Stimulated activated CD8-positive, alpha-beta memory T cell treated with anti-CD3 and anti-CD28 coated beads, Interleukin-15, amount 100 ng/mL, for 4 hours (primary cell): ENCODE measurements at places on chromosomes 7 and 10.

DNA sequence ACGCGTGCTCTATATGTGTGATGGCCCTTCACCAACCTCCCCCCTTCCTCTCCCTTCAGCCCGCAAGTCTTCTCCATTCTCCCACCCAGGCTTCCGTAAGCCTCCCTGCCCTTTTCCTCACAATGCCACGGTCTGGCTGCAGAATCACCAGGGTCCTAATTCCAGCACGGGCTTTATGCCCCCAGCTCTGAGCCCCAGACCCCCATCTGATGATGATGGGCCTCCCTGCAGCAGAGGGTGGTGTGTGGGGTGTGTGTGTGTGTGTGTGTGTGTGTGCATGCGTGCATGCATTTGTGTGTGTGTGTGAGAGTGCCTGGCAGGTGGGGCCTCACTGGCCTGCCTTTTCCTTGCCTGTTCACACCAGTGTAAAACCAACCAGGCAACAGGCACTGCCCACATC lies 109.9 kb downstream of the OAT start:
- DNase-seq: no peak

DNA sequence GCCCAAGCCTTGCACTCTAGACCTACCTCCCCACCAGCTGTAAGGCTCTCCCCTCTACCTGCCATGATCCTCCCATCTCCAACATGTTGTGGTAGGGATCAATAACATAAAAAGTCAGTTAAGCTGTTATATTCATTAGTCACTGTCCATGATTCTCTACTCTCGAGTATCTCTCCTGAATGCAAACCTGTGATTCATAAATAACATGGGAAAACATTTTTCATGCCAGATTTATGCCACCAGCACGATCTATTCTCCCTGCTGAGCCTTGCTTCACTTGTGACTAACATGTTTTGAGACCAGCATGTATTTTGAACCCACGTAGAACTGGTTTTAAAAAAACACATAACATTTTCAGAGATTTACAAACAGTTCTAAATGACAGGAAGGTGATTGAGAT lies 30.3 kb downstream of the TMEM168 start:
- DNase-seq: no peak

DNA sequence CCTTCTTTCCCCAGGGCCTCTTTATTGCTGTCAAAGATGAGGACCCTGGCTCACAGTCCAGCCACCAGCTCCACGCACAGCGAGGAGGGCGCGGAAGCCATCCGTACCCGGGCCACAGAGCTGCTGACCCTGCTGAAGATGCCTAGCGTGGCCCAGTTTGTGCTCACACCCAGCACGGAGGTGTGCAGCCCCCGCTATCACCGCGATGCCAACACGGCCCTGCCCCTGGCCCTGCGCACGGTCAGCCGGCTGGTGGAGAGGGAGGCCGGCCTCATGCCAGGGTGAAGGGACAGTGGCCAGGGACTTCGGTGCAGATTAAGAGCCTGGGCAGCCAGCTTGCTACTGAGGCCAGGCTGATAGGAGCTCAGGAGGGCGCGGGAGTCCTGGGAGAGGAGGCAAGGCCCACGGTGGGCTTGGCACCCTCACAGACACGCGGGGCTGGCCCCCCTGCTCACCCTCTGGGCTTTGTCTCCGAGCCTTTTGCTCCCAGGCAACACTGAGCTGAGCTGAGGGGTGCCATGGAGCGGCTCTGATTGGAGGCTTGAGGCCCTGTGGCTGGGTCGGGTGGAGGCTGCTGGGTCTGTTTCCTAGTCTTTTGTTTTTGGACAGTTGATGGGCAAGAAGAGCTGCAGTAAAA lies 15.8 kb downstream of the AP5Z1 start:
- no peak for DNase-seq

GRCh38 chr10:21402606-21403083 lies 122.8 kb downstream of the SKIDA1 start:
- DNase-seq: no peak

- DNase-seq: no peak
These were observed 103.8 kb downstream of the POLL start for GRCh38 chr10:101484175-101484745.

GRCh38 chr10:63696205-63696604 lies 175.0 kb downstream of the REEP3 start:
- no peak for DNase-seq

DNA sequence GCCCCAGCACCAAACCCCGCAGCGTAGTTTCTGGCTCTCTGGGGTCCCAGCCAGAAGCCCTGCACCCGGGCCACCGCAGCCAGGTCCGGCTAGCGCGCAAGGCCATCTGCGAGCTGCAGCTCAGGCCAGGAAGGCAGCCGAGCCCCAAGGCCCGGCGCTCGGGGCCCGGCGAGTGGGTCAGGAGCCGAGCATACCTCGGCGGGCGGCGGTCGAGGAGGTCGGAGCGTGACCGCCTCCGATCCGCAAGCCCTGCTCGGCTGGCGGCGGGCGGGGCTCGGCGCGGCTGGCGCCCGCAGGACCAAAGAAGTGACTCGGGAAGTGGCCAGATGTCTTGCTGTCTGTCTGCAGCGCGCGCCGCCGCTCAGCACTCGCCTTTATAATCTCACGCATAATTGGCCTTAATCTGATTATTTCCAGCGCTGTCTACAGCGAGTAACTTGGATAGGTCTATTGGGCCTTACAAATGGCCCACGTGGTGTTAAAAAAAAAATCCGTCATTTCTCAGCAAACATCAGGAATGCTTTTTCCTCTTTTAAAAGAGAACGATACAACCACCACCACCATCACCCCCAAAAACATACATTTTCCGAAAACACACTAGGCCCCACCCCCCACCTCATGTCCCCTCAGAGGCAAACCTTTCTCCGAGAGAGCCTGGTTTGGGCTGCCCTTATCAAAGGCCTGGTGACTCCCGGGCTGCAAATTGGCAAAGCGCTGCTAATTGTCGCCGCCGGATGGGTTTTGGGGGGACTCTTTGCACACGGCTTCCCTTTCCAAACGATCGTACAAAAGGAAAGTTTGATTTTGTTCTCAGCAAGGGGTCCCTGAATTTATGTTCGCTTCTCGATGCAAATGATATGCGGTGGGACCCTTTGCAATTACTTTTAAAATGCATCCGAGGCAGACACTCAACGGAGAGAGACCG lies at the start of gene DRGX:
Gene DRGX, minus strand, starts transcription at position 349 of the 925 bp plus-strand sequence. CDS start 649 bp downstream, outside the sequence.
- no peak for DNase-seq

DNA sequence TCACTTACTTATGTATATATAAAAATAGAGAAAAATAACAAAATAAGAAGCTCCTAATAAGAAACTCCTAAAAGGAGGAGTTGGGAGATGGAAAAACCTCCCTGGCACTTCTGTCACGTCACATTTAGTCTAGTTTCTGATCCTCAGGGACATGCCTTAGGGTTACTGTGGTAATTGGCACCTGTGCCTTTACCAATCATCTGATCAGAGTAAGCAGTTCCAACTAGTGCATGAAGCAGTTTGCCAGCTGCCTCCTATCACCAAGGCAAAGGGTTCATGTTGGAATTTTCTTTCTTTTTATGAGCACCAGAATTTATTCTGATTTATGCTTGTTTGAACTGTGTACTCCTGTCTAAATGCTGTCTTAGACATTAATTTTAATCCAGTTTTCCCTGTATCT lies 49.9 kb downstream of the ARL4A start:
- DNase-seq: no peak

- DNase-seq: no peak
These were observed 183.5 kb upstream of the HABP2 start for GRCh38 chr10:113369365-113369694.
